Activated CD4-positive, alpha-beta T cell treated with anti-CD3 and anti-CD28 coated beads, Interleukin-2, amount 10 ng/mL, durations not matched to agents 24 days and 14 days (primary cell): ENCODE measurements at places on chromosomes 1 and 21. TPM values are rescaled to one million over a fixed set of nuclear protein-coding genes. Genes with fewer than 3 reads are reported as not detected.

DNA sequence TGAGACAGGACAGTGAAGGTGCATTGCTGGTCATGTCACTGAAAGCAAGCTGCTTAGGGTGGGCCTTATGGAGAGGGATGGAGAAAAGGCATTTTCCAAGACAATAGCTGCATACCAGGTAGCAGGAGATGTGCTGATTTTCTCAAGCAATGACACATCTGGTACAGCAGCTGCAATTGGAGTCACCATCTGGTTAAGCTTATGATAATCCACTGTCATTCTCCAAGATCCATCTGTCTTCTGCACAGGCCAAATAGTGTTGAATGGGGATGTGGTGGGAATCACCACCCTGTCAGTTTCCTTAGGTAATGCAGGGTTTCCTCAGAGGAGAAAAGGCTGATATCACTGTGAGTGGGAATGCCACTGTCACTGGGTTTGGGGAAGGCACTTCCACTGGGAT lies 54.6 kb downstream of the ADSS2 start:
- no peaks in the 10 kb centered on the region for H3K27me3 ChIP-seq
- no peak for DNase-seq
- H3K4me3 ChIP-seq: no peak overlapping the region
- peaks cover 29% of the 10 kb centered on the region for H3K36me3 ChIP-seq

DNA sequence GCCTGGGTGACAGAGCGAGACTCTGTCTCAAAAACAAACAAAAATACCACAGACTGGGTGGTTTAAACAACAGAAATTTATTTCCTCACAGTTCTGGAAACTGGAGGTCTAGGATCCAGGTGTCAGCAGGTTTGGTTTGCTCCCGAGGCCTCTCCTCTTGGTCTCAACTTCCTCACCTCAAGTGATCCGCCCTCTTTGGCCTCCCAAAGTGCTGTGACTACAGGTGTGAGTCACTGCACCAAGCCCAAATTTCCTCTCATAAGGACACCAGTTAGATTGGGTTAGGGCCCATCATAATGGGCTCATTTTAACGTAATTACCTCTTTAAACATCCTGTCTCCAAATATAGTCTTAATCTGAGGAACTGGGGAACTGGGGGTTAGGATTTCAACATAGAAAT lies 35.5 kb downstream of the MFSD2A start:
- H3K4me3 ChIP-seq: no peak overlapping the region
- no peaks in the 10 kb centered on the region for H3K4me1 ChIP-seq
- no peak for DNase-seq
- no peak overlapping the region for H3K27ac ChIP-seq
- H3K36me3 ChIP-seq: no peaks in the 10 kb centered on the region

Gene GSTM1
- 92.2 and 94.2 TPM in 2 replicates for total RNA-seq

DNA sequence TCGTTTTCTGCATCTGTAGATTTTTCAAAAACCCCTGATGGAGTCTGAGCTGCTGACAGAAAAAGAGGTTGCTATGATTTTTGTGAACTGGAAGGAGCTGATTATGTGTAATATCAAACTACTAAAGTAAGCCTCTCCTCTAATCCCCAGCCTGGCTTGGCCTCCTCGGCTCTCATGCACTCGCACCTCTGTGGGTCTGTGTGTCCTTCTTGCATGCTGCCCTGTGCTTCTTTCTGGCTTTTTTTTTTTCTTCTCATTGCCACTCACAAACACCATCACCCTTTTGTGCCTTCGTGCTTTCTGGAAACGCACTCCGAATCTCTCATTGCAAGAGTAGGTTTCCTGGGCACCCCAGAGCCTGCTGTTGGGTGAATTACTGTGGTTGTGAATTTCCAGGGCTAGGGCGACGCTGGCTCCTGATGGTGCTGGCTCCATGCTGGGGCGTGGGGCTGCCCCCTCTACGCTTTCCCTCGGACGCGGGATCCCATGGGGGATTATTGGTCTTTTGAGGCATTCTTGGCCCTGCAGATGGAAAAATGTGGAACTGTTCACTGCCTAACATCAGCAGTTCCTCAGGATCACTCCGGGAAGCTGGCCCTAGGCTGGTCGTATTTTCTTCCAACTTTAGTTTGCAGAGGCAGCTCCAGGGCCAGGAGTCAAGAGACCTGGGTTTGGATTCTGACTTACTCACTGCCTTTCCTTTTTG lies 56.8 kb downstream of the ATP5PO start:
- no peaks in the 10 kb centered on the region for H3K4me1 ChIP-seq
- no peaks in the 10 kb centered on the region for H3K36me3 ChIP-seq
- no peak overlapping the region for H3K4me3 ChIP-seq

- no peaks in the 10 kb centered on the region for H3K4me1 ChIP-seq
- H3K36me3 ChIP-seq: no peaks in the 10 kb centered on the region
- DNase-seq: no peak
- no peak overlapping the region for H3K4me3 ChIP-seq
These were observed 43.0 kb downstream of the RNF187 start for GRCh38 chr1:228530086-228530758.

DNA sequence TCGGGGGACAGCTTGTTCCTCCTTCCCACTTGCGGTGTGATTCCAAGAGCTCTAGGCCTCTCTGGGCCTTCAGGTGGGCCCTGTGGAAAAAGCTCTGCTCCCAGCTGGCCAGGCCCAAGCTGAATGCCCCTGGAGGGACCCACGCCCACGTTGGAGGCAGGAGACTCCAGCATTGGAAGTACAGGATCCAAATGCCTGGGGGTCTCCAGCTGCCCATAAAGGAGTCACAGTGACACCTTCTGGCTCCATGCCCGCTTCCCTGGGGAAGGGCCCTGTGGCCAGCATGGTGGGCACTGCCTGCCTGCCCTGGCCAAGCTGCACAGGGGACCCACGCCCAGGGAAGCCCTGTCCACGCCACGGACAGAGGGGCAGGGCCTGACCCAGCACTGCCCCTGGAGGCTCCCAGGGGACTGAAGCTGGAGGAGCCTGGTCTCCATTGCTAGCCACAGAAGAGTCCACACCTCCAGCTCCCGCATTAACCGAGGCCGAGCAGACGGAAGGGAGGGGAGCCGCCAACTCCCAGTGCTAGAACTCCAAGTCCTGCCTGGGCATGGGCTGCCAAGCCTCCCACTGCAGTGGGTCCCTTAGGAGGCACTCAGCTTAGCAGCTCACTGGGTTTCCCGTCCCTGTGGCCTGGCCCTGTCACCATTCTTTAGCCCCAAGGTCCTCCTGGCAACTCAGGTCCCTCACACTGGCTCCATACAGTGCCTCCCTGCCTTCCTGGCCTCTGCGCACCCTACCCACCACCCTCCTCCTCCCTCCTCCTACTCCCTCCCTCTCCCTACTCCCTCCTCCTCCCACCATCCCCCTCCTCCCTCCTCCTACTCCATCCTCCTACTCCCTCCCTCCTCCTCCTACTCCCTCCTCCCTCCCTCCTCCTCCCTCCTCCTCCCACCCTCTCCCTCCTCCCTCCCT lies 41.9 kb downstream of the WNT9A start:
- H3K27ac ChIP-seq: no peak overlapping the region
- no peaks in the 10 kb centered on the region for H3K27me3 ChIP-seq
- no peaks in the 10 kb centered on the region for H3K36me3 ChIP-seq
- DNase-seq: no peak

Gene WNT2B
- total RNA-seq: 0.05 TPM in 1 of 2 replicates, not detected in the other

DNA sequence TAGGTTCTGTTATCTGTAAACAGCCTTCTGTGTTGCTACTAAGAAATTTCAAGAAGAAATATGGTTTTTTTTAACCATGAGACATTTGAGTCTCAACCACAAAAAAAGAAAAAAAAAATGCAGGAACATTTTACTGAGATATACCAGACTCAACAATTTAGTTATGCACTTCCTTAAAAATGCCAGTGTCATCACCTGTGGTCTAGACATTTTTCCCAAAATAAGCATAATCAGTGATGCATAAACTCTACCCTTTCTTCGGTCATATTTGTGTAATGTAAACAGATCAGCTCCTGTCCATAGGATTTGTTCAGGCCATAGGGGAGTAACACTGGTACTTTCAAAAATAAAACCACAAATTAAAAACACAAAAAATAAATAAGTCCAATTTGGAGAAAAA lies 122.6 kb upstream of the TNFSF4 start:
- no peak for DNase-seq
- H3K4me3 ChIP-seq: no peak overlapping the region
- H3K4me1 ChIP-seq: peaks cover 19% of the 10 kb centered on the region
- no peak overlapping the region for H3K27ac ChIP-seq
- H3K36me3 ChIP-seq: no peaks in the 10 kb centered on the region

- H3K4me1 ChIP-seq: no peaks in the 10 kb centered on the region
- no peaks in the 10 kb centered on the region for H3K27me3 ChIP-seq
- no peak overlapping the region for H3K27ac ChIP-seq
These were observed 190.6 kb downstream of the FMN2 start for GRCh38 chr1:240282061-240282830.
